Stimulated activated naive CD4-positive, alpha-beta T cell treated with Interleukin-2 at 50 U/mL for 16 hours (primary cell): ENCODE measurements at places on chromosomes 6 and 20.
A peak's percentile ranks its signal among the peaks of the same experiment; 100 is the strongest.

DNA sequence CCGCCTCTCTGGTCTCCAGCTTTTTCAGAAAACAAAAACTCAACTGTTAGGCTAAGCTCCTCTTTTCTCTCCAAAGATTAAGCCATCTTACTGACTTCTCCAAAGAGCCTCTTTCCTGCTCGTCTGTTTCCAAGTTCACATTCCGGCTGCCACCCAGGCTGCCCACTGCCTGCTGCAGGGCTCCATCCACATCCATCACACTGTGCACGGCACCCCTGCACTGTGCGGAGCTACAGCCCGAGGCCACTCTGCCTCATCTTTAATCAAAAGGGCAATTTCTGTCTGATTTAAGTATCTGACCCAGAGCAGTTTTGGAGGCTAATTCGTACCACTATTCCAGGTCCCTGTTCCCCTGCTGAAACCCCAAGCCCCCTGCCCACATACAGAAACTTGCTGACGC, 141.6 kb upstream of the ARMC2 start:
- DNase-seq: no peak

DNA sequence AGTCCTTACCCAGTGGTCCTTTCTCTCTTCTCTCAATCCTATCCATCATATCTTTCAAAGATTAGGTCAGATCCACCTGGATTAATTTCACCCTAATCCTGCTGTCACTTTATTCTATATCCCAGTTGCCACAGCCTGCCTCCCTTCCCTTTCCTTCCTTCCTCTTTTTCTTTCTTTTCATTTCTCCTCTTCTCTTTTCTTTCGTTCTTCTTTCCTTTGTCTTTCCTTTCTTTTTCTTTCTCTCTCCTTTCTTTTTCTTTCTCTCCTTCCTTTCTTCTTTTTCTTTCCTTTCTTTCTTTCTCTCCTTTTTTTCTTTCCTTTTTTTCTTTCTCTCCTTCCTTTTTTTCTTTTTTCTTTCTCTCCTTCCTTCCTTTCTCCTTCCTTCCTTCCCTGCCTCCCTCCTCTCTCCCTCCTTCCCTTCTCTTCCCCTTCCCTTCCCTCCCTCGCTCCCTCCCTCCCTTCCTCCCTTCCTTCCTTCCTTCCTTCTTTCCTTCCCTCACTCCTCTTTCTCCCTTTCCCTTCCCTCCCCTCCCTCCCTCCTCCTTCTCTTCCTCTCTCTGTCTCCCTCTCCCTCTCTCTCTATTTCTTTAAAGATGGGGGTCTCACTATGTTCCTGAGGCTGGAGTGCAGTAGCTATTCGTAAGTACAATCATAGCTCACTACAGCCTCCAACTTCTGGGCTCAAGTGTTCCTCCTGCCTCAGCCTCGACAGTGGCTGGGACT, 15.1 kb upstream of the RPN2 start:
- DNase-seq: no peak

DNA sequence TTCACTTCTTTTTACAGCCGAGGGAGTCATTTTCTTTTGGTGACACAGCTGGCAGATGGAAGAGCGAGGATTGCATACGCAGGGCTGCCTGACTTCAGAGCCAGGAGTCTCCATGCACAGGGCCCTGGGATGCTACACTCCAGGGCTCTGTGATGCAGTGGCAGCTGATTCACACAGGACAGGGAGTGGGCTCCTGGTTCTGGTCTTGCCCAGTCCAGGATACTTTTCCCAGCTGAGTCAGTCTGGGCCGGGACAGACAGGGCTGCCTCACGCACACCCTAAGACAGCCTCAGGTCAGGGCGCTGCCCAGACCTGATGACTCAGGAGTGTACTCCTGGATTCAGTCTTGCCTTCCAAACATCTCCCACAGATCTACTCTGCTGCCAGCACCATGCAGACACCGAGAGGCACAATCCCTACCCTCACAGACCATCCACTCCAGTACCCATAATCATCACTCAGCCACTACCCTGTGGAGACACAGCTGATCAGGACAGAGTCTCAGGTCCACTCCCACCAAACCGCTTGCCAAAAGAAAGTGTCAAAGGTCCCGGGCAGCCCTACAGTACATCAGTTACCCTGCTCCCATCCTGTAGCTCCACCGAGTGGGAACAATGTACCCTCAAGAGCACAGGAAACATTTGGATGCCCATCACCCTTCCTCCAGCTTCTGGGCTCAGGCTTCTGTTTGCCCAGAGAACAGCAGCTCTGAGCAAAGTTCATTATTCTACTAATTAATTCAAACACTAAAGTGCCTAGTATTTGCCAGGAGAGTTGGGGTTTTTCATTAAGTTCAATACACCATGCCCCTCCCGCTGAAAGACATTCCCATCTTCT, 11.5 kb downstream of the SDC4 start:
- no peak for DNase-seq

- DNase-seq: no peak
These were observed 45.5 kb downstream of the LRFN2 start for GRCh38 chr6:40541556-40542174.

GRCh38 chr6:154592199-154592860, 81.8 kb upstream of the CNKSR3 start:
- DNase-seq: no peak

GRCh38 chr6:166954118-166954713, 2.1 kb downstream of the RNASET2 start:
- DNase-seq: no peak

DNA sequence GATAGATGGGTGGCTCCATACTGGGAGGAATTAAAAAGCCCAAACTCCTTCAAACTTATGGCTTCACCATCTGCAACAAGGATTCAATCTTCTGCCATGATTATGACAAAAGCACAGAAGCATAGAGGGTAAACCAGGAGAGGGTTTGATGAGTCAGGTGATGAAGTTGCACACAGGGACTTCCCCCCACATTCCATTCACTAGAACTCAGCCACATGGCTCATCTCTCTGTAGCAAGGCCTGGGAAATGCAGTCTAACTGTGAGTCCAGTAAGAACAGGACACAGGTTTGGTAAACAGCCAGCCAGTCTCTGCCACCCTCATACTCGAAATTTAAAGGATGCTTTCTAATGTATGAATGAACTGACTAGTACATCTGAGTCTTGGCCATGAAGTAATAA, 142.9 kb downstream of the HIVEP2 start:
- peak; percentile 36 for DNase-seq
